ENCODE measurements at places on chromosomes 2 and 18.

GRCh38 chr2:71948781-71949536, 198.7 kb downstream of the CYP26B1 start:
- DNase-seq = no peak

DNA sequence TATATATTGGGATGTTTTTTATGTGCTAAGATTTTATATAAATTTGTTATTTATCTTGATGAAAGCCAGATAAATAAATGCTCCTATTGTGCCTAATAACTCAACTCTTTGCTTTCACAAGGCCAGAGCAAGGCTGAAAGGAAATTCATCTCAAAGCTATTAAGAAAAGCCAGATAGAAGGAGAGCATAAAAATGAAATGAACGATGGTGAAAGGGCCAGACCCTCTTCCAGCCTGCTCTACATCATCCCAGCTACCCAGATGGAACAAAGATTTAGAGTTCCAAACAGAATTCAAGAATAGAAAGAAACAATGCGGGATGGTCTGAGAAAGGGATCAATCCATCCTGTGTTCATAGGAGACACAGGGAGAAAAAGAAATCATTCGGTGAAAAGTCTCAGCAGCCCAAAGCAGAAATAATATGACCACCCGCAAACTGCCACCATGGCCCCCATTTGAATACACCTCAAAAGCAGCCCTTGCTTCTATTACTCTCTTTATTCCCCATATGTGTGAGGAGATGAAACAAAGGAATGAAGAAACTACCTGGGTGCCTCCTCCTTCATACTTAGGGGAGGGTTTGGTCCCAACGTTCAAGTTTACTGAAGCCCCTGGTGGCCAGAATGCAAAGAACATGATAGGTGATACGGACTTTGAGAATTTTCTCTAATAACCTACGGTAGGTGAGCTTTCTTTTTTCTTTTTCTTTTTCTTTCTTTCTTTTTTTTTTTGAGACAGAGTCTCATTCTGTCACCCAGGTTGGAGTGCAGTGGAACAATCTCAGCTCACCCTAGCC, 110.1 kb upstream of the FBXO11 start:
- DNase-seq = no peak

DNA sequence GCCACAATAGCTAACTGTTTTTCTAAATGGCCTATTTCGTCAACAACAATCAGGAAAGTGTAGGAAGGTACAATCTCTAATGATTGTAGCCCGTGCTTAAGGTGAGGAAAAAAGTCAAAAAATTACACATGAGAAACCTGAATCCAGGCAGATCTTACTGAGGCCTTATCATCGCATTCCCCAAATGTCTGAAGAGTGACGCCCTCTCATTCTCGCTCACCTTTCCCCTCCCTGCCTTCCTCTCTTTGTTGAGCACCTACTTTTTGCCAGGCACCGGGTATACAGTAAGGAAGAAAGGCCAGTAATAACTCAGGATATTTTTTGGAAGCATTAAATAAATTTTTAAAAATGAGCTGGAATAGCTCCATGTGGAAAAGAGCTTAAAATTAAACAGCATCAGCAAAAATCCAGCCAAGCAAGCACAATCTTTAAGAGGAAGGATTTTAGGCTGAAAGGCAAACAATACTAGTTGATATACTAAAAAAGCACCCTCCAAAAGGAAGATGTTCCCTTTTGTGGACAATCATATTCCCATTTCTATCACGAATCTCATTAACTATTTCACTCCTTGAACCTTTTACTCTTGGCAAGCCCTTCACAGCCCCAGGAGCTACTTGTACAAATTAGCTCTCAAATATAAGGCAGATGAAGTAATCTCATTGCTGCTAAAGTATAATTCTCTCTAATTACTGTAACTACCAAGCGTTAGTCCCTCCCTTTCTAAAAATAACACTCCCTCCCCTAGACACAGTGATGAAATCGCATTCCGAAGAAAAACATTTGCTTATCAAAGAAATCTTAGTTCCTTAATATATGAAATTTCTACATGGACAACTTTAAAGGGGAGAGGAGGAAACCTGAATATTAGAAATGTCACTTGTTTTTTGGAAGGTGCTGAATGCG, 40.0 kb downstream of the STAT1 start:
- no peak for DNase-seq

GRCh38 chr2:225930687-225931086, 531.2 kb downstream of the NYAP2 start:
- no peak for DNase-seq

- no peak for DNase-seq
These were observed 273.1 kb upstream of the FANCL start for GRCh38 chr2:58514252-58514651.

- DNase-seq = no peak
These were observed 101.1 kb upstream of the FZD5 start for GRCh38 chr2:207870814-207871213.

DNA sequence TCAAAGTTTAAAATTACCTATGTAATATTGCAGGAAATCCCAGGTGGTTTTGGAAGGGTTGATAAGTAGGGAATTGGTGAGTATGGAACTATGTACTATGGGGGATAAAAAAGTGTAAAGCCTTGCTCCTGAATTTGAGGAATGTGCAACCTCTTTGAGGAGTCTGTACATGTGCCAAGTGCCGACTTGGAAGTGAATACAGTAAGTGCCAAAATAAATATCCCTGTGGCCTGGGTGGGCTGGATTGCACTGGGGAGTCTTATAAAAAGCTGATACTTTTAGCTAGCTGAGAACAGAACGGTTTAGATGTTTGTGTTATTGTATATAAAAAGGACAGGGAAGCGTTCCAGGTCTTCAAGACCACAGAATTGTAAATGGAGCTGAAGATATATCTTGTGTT, 317.1 kb upstream of the LRRTM1 start:
- no peak for DNase-seq

DNA sequence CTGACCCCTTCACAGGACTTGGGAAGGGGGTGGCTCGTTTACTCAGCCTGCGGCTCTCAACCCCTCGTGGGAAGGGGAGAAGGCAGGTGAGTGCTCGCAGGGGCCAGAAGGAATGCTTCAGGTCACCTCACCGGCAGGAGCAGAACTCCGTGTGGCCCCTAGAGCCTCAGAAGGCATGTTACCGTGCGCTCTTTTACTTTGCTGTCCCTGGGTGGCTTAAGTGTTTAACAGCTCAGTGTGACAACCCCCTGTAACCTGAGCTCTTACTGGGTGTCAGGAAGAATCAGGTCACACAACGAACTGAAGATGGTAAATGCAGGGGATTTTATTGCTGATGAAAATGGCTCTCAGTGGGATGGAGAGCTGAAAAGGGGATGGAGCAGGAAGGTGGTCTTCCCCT, 1235.4 kb downstream of the LRP1B start:
- no peak for DNase-seq

DNA sequence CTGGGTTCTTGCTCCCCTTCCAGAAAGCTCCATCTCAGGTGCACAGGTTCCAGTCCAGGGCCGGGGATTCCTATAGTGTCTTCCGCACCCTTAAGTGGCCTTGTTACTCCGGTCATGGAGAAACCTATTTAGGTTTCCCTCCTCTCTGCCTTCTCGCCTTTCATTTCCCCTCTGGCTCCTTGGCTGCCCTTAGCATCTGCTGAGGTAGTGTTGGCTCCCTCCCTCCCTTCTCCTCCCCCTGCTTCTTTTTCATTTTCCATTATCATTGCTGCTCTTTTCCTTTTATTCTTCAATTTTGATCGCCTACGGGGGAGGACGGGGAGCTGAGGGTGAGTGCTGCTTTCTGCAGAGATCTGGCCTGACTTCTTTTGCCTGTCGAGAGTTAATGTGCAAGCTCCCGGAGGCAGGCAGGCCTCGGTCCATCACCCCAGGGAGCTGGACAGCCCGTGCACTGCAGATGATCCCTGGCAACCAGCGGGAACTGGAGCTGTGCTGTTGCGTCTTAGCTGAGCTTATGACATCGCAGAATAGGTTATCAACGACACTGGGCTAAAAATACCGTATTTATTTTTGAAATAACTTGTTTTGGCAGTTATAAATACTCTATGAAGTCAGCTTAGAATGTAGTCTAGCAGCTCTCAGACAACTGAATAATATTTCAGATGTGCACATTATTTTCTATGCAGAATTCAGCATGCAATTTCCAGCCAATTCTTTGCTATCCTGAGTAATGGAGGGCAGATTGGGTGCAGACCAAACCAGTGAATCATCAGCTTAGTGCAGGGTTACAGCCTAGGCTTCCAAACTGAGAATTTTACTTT, 141.9 kb downstream of the SLC4A3 start:
- DNase-seq = no peak

- DNase-seq = no peak
These were observed 676 bp downstream of the HOXD11 start for GRCh38 chr2:176107731-176108181.

- no peak for DNase-seq
These were observed 17.1 kb upstream of the THADA start for GRCh38 chr2:43612944-43613343.

GRCh38 chr18:46892842-46893241, 24.5 kb downstream of the PIAS2 start:
- no peak for DNase-seq

DNA sequence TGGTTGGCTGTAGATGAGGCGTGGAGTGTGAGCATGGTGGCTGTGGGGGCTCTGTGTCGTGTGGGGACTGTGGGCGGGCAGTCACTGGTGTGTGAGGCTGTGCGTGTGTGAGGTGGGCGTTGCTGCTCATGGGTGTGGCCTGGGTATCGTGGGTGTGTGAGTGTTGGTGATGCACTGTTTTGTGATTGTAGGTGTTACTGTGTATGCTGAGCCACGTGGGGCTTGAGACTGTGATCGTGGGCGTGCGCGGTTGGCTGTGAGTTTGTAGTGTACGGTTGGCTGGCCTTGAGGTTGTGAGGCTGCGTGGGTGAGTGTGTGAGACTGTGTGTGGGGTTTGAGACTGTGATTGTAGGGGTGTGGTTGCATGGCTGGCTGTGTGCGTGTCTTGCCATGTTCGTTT, 8.5 kb downstream of the INHBB start:
- DNase-seq = no peak

- no peak for DNase-seq
These were observed 137.2 kb downstream of the ACKR3 start for GRCh38 chr2:236706803-236707202.

- no peak for DNase-seq
These were observed 54.9 kb upstream of the CRIM1 start for GRCh38 chr2:36300697-36301096.

GRCh38 chr2:9738535-9739496, 104.5 kb upstream of the TAF1B start:
- no peak for DNase-seq

DNA sequence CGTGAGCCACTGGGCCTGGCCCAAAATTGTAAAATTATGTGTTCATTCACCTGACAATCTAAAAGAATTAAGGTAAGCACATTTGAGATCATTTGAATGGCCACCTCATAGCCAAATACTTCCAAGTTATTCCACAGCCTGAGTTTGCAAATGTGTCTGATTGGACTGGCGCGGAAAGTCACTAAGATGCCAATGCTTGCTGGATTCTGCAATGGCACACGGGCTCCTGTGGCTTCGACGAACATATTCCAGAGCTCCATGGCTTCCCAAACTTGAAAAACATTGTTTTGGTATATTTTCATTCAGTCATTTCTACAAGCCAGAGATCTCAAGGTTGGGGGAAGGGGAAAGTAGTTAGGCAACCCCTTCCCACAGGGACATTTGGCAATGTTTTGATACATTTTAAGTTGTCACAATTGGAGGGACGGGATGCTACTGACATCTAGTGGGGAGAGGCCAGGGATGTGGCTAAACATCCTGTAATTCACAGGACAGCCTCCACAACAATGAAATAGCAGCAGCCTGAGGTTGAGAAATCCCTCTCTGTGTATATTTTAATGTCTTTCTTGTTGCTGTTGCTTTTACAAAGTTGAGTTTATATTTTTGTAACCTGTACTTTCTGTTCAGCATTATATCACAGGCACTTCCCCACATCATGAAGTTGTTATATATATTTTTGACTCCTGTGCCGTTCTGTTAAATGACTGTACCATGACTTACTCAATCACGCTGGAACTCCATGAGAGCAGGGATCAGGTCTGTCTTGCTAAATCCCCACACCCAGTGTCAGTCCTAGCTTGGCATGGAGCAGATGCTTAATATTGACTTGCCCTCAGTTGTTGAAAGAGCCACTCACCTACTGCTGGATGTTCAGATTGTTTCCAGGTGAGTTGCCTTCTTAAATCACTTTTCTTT, 56.9 kb downstream of the COL4A4 start:
- DNase-seq = no peak

DNA sequence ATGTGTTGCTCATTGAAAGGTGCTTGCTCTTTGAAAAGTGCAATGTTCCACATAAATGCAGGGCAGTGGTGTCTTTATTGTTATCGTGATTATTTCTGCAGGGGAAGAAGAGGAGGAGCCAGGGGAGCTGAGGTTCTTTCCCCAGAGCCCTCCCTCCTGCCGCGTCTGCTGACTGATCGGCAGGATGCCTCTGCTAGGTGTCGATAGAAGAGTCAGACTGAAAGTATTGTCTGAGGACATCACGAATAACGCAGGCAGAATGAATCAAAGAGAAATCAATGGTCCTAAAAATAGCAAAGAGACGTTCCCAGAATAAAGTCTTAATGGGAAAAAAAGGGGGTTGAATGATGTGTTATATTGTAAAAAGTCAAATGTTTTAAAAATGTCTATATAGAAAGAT, 47.4 kb upstream of the SIX3 start:
- no peak for DNase-seq

GRCh38 chr2:240319221-240319854, 116.1 kb upstream of the GPC1 start:
- no peak for DNase-seq

DNA sequence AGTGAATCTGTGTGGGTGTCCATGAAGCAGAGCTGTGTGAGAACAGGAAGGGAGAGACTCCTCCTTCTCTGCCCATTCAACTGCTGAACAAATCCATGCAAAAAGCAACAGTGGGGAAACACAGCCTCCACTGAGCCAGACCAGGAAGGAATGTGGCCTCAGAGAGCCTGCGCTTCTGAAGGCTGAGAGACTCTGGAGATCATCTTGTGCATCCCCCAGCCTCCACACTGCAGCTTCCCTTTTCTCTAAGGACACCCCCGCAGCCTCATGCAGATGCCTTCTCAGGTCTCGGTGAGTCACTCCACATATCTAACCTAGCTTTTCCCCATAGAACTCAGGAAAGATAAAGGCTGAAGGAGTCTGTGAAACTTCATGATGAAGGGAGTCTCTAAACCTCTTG, 402.9 kb downstream of the TNS1 start:
- no peak for DNase-seq

- no peak for DNase-seq
These were observed 153.9 kb upstream of the ERBB4 start for GRCh38 chr2:212692466-212692865.

GRCh38 chr2:1788478-1788959, 44.2 kb upstream of the PXDN start:
- DNase-seq = no peak

DNA sequence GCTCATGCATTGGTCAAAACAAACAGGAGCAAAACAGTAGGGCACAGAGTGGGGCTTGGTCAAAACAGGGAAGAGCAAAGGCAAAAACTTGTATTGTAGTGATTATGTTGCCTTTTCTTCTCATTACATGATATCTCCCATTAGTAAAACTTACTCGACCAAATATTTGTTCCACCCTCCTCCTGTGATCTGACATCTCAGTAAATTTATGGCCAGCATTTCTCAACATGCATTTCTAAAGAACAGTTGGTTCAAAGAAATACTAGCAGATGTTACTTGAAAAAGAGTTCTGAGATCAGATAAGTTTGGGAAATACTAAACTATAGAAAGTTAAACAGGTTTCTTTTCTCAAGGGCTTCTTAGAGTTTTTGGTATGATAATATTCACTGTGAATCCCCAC, 423.1 kb downstream of the FIGN start:
- DNase-seq = no peak

GRCh38 chr2:123093199-123093598, 931.9 kb upstream of the CNTNAP5 start:
- DNase-seq = no peak

GRCh38 chr18:41585512-41585911, 369.5 kb upstream of the PIK3C3 start:
- no peak for DNase-seq

All from stimulated activated CD8-positive, alpha-beta memory T cell treated with anti-CD3 and anti-CD28 coated beads, Interleukin-15, amount 100 ng/mL, for 1 hour (primary cell).